ENCODE measurements at places on chromosomes 3 and 15.

GRCh38 chr15:52566889-52567288, 1.9 kb downstream of the ARPP19 start:
- no peak for DNase-seq

DNA sequence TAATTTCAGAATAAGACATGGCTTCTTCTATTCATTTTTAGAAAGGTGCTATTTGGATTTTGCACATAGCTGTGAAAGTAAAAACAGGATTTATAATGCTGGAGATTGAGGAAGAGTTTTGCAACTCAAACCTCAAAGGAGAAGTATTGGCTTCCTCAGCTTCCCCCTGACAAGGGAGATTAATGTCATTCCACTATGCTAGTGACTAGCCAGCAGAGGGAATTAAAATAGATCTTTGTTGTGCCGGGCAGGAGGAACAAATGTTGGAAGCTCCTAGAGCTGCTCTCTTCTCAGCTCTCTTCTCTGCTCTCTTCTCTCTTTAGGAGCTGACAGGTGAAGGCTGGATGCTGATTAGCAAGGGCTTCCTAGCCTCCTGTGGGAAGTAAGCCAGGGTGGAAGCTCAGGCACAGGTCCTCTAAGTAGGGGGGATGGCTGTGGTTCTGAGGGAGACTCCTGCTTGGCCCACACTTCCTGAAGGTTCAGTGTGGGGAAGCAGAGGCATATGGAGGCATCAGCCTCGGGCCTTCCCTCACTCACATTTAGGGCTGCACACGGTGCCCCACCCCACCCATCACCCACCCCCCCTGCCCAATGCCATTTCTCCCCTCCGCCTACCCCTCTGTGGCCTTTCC, 29.6 kb downstream of the CX3CR1 start:
- DNase-seq: no peak

GRCh38 chr15:48541341-48542278, 103.9 kb downstream of the FBN1 start:
- peak; percentile 14 for DNase-seq

- no peak for DNase-seq
Observed at GRCh38 chr3:66499881-66500575, 794 bp downstream of the LRIG1 start.

DNA sequence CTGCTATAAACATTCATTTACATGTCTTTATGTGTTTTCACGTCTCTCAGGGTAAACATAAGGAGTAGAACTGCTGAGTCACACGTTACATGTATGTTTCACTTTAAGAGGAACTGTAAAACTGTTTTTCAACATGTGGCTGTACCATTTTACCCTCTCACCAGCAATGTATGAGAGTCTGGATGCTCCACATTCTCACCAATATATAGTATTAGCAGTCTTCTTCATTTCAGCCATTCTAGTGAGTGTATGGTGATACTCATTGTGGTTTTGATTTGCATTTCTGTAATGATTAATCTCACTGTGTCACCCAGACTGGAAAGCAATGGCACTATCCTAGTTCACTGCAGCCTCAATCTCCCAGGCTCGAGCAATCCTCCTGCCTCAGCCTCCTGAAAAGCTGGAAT, 37.1 kb downstream of the PHC3 start:
- no peak for DNase-seq

DNA sequence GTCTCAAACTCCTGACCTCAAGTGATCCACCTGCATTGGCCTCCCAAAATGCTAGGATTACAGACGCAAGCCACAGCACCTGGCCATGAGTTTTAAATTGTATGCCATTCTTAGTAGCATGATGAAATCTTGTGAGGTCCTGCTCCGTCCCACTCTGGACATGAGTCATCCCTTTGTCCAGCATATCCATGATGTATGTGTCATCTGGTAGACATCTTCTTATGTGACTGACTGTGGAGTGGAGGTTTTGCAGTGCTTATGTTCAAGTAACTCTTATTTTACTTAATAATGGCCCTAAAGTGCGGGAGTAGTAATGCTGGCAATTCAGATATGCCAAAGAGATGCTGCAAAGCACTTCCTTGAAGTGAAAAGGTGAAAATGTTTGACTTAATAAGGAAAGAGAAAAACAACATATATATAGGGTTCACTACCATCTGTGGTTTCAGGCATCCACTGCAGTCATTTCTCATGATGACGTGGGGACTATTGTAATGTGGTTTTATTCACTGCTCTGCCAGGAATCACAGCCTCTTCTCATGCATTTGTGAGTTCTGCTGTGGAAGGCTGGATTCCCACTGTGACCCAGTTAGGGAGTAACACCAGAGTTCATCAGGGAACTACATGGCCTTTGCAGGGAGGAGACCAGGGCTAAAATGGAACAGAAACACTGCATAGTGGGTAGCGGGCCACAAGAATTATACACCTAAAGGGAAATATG, 204.6 kb upstream of the STRIT1 start:
- no peak for DNase-seq

GRCh38 chr3:49377483-49377882, 19.3 kb upstream of the GPX1 start:
- no peak for DNase-seq
